ENCODE measurements at places on chromosomes 11 and 22. TPM values are rescaled to one million over a fixed set of nuclear protein-coding genes. Genes with fewer than 3 reads are reported as not detected.

FAM227A gene
- total RNA-seq = 1.1 TPM

SPTBN2 gene
- 9.9 TPM for total RNA-seq

CNIH2 gene
- total RNA-seq = 1.1 TPM

OR5T2 gene
- total RNA-seq = not detected

APOA5 gene
- not detected for total RNA-seq

CRYBB3 gene
- not detected for total RNA-seq

C22orf23 gene
- total RNA-seq = not detected

LDHAL6A gene
- total RNA-seq = not detected

CRYBB1 gene
- not detected for total RNA-seq

OR51B4 gene
- not detected for total RNA-seq

GLYATL2 gene
- not detected for total RNA-seq

MAP6 gene
- 1.4 TPM for total RNA-seq

RNF169 gene
- total RNA-seq = 6.8 TPM

DNAJB7 gene
- total RNA-seq = not detected

KRTAP5-10 gene
- total RNA-seq = not detected

OR8A1 gene
- not detected for total RNA-seq

PATE2 gene
- total RNA-seq = not detected

WT1 gene
- 6.1 TPM for total RNA-seq

Measured in A549 treated with DMSO at 1 μM for 4 hours (cell line).